ENCODE measurements at places on chromosomes 2 and 18.

- peak; percentile 5 for DNase-seq
These were observed 69.8 kb downstream of the BABAM2 start for GRCh38 chr2:27960237-27960912.

- DNase-seq: no peak
These were observed 118.8 kb upstream of the STK17B start for GRCh38 chr2:196290136-196290535.

- no peak for DNase-seq
These were observed 206.3 kb downstream of the TSN start for GRCh38 chr2:121961761-121962160.

- no peak for DNase-seq
These were observed 2.4 kb downstream of the DGKD start for GRCh38 chr2:233356546-233357308.

DNA sequence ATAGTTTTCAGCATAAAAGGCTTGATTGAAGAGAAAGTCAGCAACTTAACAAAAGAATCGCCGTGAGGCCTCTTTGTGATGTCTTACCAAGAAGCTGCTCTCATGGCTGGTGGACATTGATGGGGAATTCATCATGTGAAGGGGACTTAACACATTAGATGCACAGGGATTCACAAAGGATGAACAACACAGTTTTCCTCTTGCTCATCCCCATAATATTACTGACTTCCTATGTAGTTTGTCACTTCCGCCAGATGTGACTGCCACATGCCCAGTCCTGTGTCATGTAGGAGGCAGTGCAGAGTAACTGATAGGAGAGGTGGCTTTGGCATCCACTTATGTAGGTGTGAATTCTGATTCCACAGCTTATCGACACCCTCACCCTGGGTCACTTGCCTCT, 232.6 kb upstream of the LYPD1 start:
- DNase-seq: no peak

All from activated gamma-delta T cell treated with Interleukin-2 at 50 U/mL for 16 hours (primary cell).